ENCODE measurements at places on chromosomes 4 and X.

GRCh38 chr4:138178566-138178965 lies 63.6 kb downstream of the SLC7A11 start:
- DNase-seq: no peak

DNA sequence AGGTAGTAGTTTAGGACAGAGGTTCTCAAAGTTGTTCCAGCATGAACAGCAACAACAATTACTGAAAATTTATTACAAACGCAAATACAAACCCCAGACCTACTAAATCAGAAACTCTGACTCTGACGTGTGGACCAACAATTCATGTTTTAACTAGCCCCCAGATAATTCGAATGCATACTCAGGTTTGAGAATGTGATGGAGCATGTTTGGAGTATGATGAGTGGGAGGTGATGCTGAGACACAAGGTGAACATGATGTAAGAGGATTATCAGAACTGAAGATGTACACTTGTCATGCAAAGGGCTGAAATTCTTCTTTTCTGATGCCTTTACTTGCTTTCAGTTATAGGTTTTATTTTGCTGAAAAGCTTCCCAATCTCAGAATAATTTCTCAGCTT lies 323.0 kb downstream of the INPP4B start:
- no peak for DNase-seq

DNA sequence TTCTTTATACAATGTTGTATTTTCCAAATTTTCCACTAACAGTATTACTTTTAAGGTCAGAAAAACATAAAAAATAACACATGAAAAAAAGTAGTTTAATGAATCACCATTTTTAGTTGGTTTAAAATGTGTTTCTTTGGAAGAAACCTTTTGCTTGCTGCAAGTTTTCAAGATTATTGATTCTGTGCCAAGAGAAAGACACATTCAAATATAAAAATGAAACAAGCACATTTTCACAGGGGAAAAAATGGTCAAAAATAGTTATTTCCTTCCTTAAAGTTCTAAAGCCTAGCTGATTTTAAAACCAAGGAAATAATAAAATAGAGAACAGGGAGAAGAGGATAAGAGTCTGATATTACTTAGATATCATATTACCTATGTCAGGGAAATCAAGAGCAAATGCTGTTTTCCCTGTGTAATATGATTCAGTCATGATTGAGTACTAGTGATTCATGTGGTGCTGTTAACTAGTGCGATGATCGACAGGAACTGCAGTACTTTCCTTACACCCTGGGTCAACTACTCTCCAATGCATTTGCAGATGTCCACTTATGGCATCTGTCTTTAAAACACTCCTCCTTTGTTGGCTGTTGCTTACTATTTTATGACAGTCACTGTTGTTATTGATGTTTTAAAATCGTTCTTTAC lies 103.8 kb downstream of the CAMK2D start:
- DNase-seq: no peak

GRCh38 chrX:26442340-26442739 lies 226.4 kb downstream of the MAGEB5 start:
- DNase-seq: no peak

GRCh38 chr4:177119021-177119471 lies 190.6 kb upstream of the NEIL3 start:
- DNase-seq: no peak

DNA sequence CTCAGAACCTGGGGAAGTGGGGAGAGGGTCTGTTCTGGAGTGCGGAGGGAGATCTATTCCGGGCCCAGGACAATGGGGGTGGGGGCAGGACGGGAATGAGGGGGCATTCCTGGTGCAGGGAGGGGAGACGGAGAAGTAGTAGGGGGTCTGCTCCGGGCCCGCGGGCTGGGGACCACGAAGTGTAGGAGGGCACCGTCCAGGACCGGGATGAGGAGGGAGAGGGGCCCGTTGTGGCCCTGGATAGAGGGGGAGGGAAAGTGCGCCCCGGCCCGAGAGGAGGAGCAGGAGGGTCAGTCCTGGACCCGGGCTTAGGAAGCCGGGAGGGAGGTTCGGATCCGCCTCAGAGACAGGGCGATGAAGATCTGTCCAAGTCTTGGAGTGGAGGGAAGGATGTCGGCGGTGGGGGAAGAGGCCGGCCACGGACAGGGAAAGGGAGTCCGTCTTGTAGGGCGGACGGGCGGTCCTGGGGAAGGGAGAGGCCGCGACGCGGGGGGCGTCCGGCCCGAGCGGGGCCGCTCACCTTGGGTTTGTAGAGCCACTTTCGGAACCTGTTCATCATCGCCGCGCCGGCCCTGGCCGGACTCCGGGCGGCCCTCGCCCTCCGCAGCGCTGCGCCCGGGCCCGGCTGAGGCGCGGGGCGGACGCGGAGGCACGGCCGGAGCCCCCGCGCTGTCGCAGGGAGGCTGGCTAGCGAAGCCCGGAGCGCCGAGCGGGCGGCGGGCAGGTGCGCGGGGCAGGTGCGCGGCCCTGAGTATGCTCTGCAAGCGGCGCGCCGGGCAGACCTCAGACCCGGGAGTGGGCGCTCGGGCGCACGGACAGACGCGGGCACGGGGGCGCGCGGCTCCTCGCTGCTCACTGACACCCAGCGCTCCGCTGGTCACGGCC lies at the start of gene ZFYVE28:
Gene ZFYVE28, minus strand, starts transcription at position 881 of the 885 bp plus-strand sequence. Its CDS starts 322 bp downstream, at position 559.
- no peak for DNase-seq

GRCh38 chr4:54659313-54659712 lies 1.6 kb downstream of the KIT start:
- no peak for DNase-seq

GRCh38 chrX:30831082-30831481 lies 58.0 kb downstream of the TAB3 start:
- no peak for DNase-seq

DNA sequence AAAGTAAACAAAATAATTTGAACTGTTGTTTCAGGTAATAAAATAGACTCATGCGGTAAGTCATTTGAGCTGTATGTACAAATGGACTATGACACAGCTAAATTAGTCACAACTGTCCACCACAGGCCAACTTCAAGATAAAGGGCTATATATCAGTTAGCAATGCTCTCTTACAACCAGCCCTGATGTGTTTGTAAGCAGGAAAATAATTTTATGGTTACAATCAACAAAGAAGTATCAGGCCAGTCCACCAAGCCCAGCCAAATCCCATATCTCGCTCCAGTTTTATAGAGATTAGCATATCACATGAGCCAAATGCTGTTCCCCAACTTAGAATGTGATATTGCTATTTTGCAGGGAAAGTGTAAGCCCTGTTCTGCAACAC lies 511 bp upstream of the DUSP21 start:
- DNase-seq: no peak

DNA sequence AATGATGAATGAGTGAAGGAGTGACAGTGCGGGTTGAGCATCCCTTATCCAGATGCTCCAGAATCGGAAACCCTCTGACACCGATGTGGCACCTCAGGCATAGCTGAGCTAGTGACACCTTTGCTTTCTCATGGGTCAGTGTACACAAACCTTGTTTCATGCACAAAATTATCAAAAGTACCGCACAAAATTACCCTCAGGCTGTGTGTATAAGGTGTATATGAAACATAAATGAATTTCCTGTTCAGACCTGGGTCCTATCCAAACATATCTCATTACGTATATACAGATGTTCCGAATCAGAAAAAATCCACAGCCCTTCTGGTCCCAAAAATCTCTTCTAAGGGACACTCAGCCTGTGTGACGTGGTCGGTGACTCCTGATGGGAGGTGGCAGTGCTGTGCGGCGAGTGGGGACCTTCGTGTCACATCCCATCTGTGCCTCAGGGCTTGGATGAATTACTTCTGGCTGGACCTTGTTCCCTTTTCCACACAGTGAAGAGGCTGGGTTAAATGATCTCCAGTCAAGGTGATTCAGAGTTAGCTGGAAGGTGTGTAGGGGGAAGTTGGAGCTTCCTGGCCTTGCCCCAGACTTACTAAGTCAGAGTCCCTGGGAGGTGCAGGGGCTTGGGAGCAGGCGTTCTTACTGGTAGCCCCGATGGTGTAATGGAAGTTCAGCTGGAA lies 18.8 kb downstream of the RGS12 start:
- no peak for DNase-seq

- DNase-seq: no peak
These were observed 20.8 kb downstream of the ARHGEF6 start for GRCh38 chrX:136759968-136760367.

DNA sequence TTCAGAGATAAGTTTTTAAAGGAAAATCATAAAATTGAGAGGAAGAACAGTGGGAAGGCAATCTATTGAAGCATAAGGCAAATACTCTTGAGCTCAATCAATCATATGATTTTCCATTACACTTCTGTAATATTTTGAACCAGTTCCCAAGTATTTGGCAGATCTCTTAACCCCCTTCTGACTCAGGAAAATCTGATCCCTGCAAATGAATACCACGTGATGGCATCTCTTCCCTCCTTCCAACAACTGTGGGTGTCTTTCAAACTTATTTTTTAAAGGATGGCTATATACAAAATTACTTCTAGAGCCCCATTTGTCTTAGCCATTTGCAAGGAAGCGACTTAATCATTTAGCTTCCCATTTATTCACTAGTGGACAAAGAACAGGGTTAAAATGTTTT lies 41.9 kb downstream of the AMOT start:
- no peak for DNase-seq

DNA sequence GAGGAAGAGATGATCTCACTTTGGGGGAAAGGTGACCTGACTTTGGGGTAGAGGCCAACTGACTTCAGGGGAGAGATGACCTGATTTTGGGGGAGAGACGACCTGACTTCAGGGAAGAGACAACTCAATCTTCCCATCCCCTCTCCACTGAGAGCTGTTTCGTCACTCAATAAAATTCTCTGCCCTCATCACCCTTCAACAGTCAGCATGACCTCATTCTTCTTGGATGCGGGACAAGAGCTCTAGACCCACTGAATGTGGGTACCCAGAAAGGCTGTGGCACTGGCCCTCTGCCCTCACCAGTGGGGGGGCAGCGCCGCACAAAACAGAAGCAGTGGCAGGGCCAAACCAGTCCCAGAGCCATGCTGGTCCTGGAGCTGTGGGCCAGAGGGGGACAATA lies 34.6 kb downstream of the ATXN3L start:
- no peak for DNase-seq

GRCh38 chr4:2322227-2322626 lies 60.3 kb upstream of the MXD4 start:
- no peak for DNase-seq

- DNase-seq: no peak
These were observed 1040.0 kb downstream of the FAT4 start for GRCh38 chr4:126354784-126355183.

- DNase-seq: no peak
These were observed 25.3 kb upstream of the CYBB start for GRCh38 chrX:37754516-37754915.

- DNase-seq: no peak
These were observed 57.7 kb upstream of the MAML3 start for GRCh38 chr4:140211693-140212092.

DNA sequence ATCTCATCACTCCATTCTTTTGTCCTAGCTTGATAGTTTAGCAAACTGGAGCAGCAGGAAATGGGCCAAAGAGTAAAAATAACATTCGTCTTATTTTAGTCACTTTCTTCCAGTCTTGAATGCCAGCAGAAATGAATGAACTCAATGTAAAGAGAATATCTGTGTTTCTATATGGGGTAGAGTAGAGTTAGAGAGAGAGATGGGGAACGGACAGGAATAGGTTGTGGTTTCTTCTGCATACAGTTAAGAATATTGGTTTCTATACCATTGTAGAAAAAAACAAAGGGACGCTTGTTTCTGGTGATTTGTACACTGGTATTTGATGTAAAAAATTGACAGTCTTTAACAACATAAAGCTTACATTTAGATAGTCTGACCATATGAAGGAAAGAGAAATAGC lies 8.9 kb downstream of the GPR174 start:
- no peak for DNase-seq

DNA sequence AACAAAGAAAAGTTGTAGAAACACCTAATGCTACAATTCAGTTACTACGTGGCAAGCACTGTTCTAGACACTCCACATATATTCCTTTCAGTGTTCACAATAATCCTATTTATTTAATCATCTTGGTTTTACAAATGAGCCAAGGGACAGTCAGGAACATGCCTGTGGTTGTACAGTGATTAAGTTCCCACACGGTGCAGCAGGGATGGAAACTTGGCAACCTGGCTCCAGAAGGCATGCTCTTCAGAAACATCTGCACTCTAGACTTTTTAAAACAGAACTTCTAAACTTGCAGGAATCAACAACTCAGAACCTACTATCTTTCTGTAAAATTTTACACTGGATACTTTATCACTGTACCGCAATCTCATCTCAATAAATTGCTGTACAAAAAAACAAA lies 32.1 kb downstream of the TAPT1 start:
- DNase-seq: no peak

DNA sequence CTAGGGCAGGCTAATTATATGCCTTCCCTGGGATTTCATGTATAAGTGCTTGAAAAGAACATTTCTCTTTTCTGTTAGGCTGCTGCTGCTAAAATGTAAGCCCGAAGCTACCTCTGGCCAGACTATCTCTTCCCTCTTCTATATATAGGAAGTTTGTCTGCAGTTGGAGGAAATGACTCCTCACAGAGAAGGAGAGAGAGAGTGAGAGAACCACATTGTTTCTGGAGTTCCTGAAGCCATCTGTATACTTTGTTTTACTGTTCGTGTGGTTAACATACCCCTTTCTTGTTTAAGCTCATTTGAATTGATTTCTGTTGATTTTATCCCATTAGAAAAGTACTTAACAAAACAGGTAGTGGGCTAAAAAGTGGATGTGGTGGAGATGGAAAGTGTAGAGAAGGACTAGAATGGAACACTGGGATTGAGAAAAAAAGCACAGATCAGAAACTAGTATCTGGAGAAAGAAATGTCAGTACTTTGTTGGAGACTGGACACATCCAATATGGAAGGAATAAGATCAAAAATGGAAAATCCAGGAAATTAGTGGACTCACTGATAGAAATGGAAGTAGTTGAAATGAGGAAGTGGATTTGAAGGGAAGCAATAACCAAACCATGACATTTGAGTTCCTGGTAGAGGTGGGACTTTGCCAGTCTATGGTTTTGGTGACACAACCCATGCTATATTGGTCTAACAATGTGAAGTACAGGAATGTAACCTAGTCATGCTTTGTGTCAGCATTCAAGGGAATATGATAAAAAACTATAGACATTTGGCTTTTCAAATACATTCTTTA lies 112.6 kb downstream of the TMA16 start:
- no peak for DNase-seq

GRCh38 chr4:186485561-186486062 lies 69.8 kb downstream of the MTNR1A start:
- no peak for DNase-seq

DNA sequence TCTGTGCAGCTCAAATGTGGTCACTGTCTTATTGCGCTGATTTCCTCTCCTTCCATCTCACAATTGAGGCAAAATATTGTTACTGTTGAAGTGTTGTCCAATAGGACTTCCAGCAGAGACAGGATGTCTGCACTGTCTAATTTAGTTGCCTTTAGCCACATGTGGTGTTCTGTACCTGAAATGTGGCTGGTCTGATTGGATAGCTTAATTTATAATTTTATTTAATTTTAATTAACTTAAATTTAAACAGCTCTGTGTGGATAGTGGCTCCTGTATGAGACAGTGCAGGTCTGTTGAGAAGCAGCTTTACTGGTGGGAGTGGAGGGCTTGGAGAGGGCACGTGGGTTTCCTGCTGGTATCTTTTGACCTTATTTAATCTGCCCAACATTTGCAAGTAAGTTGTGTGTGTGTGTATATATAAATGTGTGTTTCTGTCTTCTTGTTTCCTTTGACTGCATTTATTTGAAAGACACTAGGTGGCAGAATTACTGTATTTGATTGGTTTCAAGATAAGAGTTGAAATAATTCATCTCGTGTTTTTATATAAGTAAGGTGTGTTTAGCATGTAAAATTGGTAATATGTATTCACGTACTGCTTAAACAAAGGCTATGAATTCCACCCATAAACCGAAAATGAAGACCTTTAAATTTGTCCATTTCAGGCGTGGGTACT lies 55.3 kb upstream of the MSANTD1 start:
- no peak for DNase-seq

- DNase-seq: no peak
These were observed 59.0 kb upstream of the ATP8A1 start for GRCh38 chr4:42715807-42716482.
